Left ventricle myocardium inferior (tissue), 1 donor: ENCODE measurements at places on chromosomes 7 and 10.

GRCh38 chr7:142913566-142913965, 20.0 kb downstream of the TRPV5 start:
- no peaks in the 10 kb centered on the region for H3K4me1 ChIP-seq
- DNase-seq: no peak
- no peak overlapping the region for H3K4me3 ChIP-seq
- no peaks in the 10 kb centered on the region for H3K36me3 ChIP-seq

DNA sequence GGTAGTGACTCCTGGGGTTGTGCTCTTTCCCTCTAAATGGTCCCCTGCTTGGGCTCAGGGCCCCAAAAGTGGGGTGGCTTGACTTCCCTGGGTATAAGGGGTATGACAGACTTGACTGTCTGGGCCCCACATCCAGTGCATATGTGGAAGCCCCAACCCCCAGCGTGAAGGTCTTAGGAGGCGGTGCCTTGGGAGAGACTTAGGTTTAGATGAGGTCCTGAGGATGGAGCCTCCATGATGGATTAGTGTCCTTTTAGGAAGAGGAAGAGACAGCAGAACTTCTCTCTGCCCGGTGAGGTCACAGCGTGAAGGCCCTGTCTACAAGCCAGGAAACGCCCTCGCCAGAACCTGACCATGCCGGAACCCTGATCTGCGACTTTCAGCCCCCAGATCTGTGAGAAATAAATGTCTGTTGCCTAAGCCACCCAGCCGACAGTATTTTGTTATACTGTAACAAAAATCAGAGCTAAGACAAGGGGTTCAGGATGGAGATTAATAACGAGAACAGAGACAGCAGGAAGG, 23.8 kb downstream of the PODXL start:
- H3K36me3 ChIP-seq: no peaks in the 10 kb centered on the region
- no peaks in the 10 kb centered on the region for H3K27me3 ChIP-seq
- H3K4me1 ChIP-seq: peaks cover 94% of the 10 kb centered on the region
- DNase-seq: no peak
- H3K4me3 ChIP-seq: no peak overlapping the region
- peak overlapping the region; percentile 86 for H3K27ac ChIP-seq

DNA sequence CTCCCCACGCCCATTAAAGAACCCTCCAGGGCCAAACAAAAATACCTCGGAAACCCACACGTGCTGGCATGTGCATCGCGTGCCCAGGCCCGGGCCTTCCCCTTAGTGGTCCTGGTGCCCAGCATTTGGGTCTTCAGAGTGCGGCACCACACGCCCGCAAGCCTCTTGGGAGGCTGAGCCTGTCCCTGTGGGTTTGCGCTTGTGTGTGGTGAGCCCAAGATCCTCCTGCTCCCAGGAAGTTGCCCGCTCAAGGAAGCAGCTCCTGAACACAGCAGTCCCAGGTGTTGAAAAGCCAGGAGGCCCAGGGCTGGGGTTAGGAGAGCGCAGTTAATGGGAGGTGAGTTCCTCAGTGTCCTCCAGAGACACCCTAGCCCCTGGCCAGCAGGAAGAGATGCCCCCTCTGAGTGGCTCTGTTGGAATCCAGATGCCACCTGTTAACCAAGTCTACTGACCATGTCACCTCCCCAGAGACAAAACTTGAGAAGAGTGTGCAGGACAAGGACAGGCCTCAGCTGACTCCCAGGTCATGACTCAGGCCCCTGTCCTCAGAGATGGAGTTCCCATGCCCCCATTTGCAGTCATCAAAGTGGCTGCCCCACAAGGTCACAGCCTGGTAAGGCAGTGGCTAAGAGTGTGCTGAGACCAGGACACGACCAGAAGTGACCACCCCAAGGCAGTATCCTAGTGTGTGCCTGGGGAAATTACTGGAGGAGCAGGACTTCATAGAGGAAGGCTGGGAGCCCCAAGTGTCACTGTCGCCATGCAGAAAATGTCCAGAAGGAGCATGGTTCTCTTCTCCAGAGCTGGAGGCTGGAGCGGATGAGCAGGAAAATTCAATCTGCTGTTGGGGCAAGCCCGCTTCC, 5.2 kb downstream of the FZD9 start:
- peaks cover 23% of the 10 kb centered on the region for H3K27me3 ChIP-seq
- no peak for DNase-seq
- H3K4me3 ChIP-seq: no peak overlapping the region
- H3K4me1 ChIP-seq: peaks cover 6% of the 10 kb centered on the region
- no peak overlapping the region for H3K27ac ChIP-seq

DNA sequence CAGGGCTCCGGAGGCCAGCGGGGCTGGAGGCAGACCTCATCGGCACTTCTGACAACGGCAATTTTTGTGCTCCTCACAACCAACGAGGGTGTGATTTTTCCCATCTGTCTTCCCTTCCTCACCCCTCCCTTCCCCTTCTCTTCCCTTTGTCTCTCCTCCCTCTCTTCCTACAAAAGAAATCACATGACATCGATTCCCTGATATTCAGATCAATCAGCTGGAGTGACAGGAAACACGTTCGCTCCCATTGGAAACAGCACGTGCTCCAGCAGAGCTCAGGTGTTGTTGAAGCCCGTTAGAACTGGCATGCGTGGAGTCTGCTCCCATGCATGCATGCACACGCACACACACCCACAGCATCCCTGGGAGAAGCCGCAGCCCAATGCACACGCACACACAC, 222.4 kb downstream of the PTPRN2 start:
- no peak overlapping the region for H3K4me3 ChIP-seq
- H3K36me3 ChIP-seq: no peaks in the 10 kb centered on the region
- no peaks in the 10 kb centered on the region for H3K4me1 ChIP-seq
- DNase-seq: no peak

- H3K4me1 ChIP-seq: peaks cover 17% of the 10 kb centered on the region
- no peak overlapping the region for H3K27ac ChIP-seq
- H3K4me3 ChIP-seq: no peak overlapping the region
- H3K36me3 ChIP-seq: peaks cover 17% of the 10 kb centered on the region
Measured at GRCh38 chr10:7968510-7969112, 85.9 kb upstream of the GATA3 start.

DNA sequence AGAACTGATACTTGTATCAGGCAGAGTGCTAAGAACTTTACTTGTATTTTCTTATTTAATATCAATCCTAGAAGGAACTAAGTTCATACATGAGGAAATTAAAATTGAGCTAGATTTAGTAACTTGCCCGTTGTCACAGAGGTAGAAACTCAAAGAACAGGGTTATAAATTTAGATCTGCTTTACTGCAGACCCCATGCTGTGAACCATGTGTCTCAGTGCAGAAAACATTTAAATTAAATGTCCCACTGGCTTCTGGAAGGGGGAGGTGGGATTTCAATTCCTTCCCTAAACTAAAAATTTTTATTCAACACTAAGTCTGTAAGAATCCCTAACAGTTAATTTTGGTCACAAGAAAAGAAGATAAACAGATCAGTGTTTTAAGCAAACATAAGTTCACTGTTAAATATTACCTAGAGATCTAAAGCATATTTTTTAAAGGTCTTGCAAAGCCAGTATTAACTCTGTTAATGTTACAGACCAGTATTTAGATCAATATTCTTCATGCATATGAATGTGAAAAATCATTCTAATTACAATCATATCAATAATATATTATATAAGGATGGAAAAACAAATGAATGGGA, 23.1 kb downstream of the WASL start:
- H3K4me3 ChIP-seq: no peak overlapping the region
- no peak overlapping the region for H3K27ac ChIP-seq
- peaks cover 4% of the 10 kb centered on the region for H3K36me3 ChIP-seq
- DNase-seq: no peak
- no peaks in the 10 kb centered on the region for H3K27me3 ChIP-seq

- DNase-seq: no peak
- no peaks in the 10 kb centered on the region for H3K36me3 ChIP-seq
- no peaks in the 10 kb centered on the region for H3K27me3 ChIP-seq
- H3K27ac ChIP-seq: peak overlapping the region; percentile 60
- H3K4me3 ChIP-seq: no peak overlapping the region
Measured at GRCh38 chr10:69324583-69324982, 46.3 kb downstream of the HK1 start.

DNA sequence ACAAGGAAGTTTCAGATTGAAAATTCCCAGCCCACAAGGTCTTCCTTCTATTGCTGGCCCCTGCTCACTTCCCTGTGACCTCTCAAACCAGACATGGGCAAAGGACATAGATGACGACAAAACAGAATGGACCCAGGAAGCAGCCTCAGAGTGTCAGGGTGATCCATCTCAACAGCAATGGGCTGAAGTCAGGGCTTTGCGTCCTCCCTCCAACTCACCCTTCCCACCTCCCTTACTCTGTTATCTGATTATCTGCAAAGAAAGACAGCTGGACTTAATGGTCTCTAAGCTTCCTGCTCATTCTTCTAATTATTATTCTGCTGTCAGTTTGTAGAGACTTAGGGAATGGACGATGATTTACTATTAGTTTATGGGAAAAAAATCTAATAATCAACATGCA, 115.9 kb downstream of the PIP4K2A start:
- H3K27me3 ChIP-seq: no peaks in the 10 kb centered on the region
- no peaks in the 10 kb centered on the region for H3K36me3 ChIP-seq
- no peak for DNase-seq
- no peak overlapping the region for H3K4me3 ChIP-seq
